ENCODE measurements at places on chromosomes 3 and 15. TPM values are rescaled to one million over a fixed set of nuclear protein-coding genes. Genes with fewer than 3 reads are reported as not detected.
A peak's percentile ranks its signal among the peaks of the same experiment; 100 is the strongest.

The CCR8 gene
- total RNA-seq, result not detected

The GRK7 gene
- total RNA-seq, result 0.12 TPM

The LYZL4 gene
- not detected for total RNA-seq

The DISP2 gene
- total RNA-seq, result 0.87 TPM

The FAM81A gene
- 2.5 TPM for total RNA-seq

The GOLGA6L7 gene
- not detected for total RNA-seq

The RTP3 gene
- not detected for total RNA-seq

The TMEM40 gene
- 10.4 TPM for total RNA-seq

The RNF111 gene
- total RNA-seq, result 18.3 TPM

The EPHB3 gene
- 23.1 TPM for total RNA-seq

The RTP1 gene
- not detected for total RNA-seq

The ISG20 gene
- 48.6 TPM for total RNA-seq

The EPHA3 gene
- 0.33 TPM for total RNA-seq

The HOMER2 gene
- total RNA-seq, result 29.5 TPM

The P2RY13 gene
- not detected for total RNA-seq

GRCh38 chr3:37773471-37773870, 88.2 kb upstream of the CTDSPL start:
- DNase-seq, result no peak

GRCh38 chr15:42148808-42149492, 7.5 kb downstream of the PLA2G4F start:
- no peak for DNase-seq

- DNase-seq, result peak; percentile 66
These were observed 44.4 kb downstream of the PCOLCE2 start for GRCh38 chr3:142844339-142844977.

DNA sequence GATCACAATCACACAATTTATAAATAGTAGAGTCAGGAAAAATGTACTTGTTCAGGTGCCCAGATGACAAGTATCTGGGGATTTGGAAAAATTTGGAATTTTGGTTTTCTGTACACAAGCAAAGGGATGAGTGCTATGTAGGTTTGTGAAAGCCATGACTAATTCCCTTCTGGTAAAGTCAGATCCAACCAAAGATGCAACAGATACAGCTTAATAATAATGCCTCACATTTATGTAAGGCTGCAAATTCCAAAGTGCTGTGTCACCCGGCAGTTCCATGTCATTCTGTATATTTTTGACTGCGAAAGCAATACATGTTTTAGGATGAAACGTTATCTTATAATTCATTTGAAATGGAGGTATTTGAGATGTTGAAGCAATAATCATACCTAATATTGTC, 102.7 kb upstream of the AGBL1 start:
- DNase-seq, result peak; percentile 38

DNA sequence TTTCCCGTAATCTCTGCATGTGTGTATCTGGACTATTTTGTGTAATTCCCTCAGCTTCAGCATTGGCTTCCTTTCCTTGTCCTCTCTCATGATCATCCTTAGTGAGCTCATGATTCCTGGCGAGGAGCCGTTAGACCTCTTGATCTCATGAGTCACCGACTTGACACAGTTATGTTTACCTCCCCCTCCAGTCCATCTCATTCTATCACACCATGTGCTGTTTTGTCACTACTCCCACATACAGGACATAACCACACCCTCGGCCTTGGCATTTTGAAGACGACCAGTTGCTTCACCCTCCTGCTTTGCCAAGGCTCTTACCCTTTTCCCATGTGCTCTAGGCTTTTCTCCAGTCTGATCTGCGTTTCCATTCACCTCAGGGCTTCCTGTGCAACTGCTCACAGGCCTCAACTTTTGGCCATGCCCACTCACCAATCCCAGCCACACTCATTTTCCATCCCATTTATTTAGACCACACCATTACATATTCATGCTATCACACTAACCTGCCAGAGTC, 41.5 kb downstream of the CP start:
- DNase-seq, result peak; percentile 99

DNA sequence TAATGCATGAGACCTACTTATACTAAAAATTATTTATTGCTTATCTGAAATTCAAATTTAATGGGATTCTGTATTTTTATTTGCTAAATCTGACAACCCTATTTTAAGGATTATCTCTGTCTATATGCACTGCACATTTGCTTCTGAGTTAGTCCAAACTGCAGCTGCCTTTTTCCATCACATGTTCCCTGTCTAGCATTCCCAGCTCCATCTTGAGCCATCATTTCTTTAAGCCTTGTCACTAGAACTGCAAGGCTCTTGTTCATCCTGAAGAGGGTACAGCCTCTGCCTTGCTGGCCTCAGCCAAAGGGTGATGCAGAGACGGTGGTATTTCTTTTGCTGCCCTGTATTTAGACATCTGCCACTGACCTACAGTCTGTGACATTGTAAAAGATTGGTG, 125.8 kb upstream of the STT3B start:
- DNase-seq, result no peak

- DNase-seq, result no peak
These were observed 75.8 kb downstream of the COL8A1 start for GRCh38 chr3:99714146-99714545.

DNA sequence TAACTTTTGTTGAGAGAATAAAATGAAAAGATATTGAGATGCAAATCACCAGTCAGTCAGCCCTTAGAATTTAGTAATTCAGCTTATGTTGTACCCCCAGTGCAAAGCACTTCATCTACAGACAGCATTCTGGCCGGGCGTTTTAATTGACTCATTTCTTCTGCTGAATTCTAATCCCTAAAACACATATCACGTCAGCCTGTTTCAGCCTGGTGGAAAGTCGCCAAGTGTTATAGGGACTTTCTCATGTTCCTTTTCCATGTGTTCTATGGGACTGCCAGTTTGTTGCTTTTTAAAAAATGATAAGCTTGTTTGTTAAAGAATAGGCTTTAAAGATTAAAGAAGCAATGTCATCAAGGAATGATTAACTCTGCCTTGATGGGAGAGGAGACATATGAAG, 169.7 kb upstream of the BFSP2 start:
- DNase-seq, result no peak

GRCh38 chr3:18046131-18046915, 303.9 kb upstream of the TBC1D5 start:
- DNase-seq, result no peak

DNA sequence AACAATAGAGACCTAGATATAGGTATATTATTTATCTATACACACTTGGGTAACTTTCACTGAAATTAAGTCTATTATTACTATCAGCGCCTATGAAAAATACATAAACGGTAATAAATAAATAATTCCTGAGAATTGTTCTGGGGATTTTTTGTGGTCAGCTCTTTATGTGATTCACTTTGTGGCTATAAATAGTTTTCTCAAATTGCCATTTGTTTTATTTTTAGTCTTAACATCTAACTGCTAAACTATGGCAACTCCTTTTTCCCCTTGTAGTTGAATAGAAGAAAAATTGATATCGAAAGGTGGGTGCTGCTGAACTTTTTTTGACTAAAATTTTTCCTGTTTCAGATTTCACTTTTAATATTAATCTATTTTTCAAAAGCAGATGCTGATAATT, 189.0 kb downstream of the VGLL3 start:
- DNase-seq, result no peak

- DNase-seq, result no peak
These were observed 3.0 kb downstream of the TEX264 start for GRCh38 chr3:51673802-51674654.

DNA sequence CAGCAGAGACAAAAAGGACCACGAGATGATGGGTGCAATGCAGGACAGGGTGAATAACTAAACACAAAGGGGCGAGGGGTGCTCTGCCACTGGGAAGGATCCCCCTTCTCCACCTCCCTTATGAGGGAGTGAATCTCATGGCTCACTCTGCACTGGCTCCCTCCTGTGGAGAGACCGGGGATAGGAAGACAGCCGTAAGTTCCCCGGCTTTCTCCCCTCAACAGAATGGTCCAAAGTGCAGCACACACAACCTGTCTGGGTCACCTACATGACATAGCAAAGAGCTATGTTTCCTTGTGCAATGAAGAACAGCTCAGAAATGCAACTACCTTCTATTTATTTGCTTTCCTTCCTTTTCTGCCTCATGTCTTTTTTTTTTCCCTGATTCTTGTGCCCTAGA, 7.8 kb upstream of the ACSBG1 start:
- DNase-seq, result peak; percentile 20

- peak; percentile 85 for DNase-seq
These were observed 45.2 kb downstream of the ATP2B2 start for GRCh38 chr3:10459954-10460754.

- no peak for DNase-seq
These were observed 137.5 kb upstream of the LRTM1 start for GRCh38 chr3:55065331-55065730.

DNA sequence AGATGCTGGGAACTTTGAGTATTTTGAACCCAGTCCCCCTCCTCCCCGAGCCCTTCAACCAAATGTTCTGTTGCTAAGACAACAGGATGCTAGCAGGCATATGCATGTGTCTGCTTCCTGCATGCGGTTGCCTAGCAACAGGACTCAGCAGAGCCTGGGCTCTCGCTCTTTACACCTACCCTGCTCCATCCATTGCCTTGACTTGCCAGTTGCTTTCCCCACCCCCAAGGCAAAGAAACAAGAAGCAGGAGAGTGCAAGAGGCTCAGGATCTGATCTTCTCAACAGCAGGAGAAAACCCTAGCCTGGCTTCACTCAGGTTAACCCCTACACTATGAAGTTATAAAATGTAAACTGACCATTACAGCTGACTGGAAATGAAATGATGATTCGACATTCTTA, 393.0 kb downstream of the IGSF11 start:
- no peak for DNase-seq

DNA sequence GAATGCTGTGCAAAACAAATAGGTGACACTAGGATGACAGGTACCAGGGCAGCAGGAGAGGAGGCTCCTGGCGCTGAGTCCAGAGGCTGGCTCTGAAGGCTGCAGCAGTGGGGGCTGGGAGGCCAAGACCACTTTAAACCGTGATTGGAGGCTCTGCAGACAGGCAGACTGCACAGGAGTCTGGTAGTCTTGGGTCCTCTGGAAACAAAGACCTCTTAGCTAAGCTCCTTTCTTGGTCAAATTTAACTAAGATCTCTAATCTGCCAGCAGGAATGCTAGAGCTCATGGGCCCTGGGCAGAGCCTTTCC, 4.4 kb upstream of the MUSTN1 start:
- DNase-seq, result no peak

- peak; percentile 81 for DNase-seq
These were observed 37.6 kb downstream of the ABTB1 start for GRCh38 chr3:127710155-127710941.

GRCh38 chr15:51649659-51650521, 27.3 kb upstream of the DMXL2 start:
- peak; percentile 77 for DNase-seq

DNA sequence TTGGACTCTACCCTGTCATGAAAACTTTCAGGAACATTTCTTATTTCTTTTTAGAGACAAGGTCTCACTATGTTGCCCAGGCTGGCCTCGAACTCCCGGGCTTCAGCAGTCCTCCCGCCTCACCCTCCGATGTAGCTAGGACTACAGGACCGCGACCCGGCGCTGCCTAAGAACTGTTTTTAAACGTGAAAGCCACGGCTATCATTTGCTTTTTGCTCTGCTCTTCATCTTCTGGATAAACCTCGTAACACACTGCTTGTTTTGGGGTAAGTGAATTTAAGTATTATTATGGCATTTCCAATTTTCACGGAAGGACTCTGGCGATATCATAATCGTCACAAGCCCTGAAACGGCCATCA, 14.3 kb upstream of the CCNL1 start:
- DNase-seq, result no peak

DNA sequence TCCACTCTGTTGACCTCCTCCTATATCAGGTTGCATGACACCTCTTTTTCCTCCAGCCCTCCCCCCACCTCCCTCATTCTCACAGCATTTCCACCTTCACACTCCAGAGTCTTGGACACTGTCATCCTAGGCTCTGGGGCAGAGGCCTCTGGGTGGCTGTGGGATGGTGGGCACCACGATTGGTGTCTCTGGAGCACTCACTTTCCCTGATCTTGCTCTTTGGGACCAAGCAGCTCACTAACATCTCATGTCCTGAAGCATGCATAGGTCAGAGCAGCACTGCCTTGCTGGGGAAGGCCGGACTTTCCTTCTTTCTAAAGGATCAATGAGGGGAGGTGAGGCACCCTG, 14.9 kb downstream of the ZBTB47 start:
- no peak for DNase-seq

DNA sequence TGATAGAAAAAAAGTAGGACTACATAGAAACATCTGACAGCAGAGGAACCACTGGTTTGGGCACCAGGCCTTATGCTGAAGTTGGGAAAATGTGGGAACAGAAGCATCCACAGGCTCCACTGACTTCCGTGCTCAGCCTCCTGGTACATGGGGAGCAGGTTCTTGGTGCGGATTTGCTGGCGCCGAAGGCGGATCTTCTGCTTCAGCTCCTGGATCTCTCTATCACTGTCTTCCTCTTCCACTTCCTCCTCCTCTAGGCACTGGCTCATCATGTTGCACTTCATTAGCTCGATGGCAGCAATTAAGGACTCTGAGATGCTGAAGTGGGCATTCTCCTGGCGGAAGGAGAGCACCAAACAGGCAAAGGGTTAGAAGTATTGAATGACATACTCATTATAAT, 42.5 kb downstream of the RUBCN start:
- no peak for DNase-seq

DNA sequence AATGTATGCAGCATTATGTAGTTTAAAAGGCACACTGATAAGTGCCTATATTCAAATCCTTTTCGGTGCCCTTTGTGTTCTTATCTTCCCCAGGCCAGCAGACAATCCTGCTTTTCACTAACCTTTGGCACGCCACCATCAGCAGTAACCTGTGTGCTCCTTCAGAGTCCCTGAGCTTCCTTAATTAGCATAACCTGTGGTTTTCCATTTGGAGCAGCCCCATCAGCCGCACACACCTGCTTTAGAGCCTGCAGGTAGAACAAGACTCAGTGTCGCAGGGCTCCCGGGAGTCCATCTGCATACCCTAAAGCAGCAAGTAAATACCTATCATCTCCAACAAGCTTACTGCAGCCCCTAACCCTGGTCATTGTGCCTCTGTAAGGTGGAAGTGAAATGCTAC, 755.1 kb downstream of the ROBO2 start:
- no peak for DNase-seq

DNA sequence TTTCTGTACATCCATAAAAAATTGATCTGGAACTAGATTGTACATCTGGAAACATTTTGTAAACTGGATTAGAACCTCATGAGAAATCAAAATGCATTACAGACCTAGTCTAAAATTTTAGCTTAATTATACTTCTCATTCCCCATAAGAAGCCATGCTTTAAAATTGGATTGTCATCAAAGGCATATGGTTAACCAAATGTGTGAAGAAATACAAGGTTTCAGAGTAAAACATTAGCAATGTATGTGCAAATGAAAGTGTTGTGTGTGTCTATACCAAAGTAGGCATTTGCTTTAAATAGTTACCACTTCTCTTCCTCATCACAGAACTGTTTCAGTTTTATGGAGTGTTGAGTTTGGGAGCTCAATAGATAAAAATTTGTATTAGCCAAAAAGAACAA, 968.7 kb downstream of the EPHA3 start:
- no peak for DNase-seq

- DNase-seq, result no peak
These were observed 295.3 kb upstream of the UBE2E2 start for GRCh38 chr3:22907796-22908195.
